ENCODE measurements at places on chromosomes 12 and 14. TPM values are rescaled to one million over a fixed set of nuclear protein-coding genes. Genes with fewer than 3 reads are reported as not detected.

DNA sequence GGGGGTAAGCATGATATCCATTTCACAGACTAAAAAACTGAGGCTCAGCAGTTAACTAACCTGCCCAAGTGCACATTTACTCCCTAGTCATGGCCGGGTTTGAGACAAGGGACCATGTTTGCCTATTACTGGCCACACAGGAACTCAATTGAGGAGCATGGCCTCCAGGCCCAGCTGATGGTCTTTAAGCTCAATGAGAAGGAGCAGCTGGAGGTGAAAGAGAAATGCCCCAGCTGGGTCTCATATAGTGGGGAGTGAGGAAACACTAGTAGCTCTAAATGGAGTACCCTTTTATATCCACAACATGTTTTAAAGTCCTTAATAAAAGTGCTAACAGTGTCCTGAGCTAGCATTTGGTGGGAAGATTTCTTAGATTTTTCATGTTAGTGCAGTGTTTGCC, 1.6 kb downstream of the TDP1 start:
- peaks cover 35% of the 10 kb centered on the region for H3K36me3 ChIP-seq
- H3K27ac ChIP-seq = no peak overlapping the region
- peak overlapping the region; percentile 88 for H3K4me3 ChIP-seq
- no peaks in the 10 kb centered on the region for H3K27me3 ChIP-seq
- no peaks in the 10 kb centered on the region for H3K4me1 ChIP-seq

- H3K4me1 ChIP-seq = no peaks in the 10 kb centered on the region
- no peak overlapping the region for H3K4me3 ChIP-seq
- H3K27me3 ChIP-seq = no peaks in the 10 kb centered on the region
- H3K36me3 ChIP-seq = no peaks in the 10 kb centered on the region
Observed at GRCh38 chr14:103241531-103241930, 92.5 kb upstream of the EIF5 start.

- no peaks in the 10 kb centered on the region for H3K27me3 ChIP-seq
- no peak overlapping the region for H3K27ac ChIP-seq
- DNase-seq = no peak
- no peaks in the 10 kb centered on the region for H3K4me1 ChIP-seq
Observed at GRCh38 chr14:41549821-41550607, 56.7 kb upstream of the LRFN5 start.

- no peaks in the 10 kb centered on the region for H3K27me3 ChIP-seq
- peak overlapping the region; percentile 97 for H3K27ac ChIP-seq
- no peak for DNase-seq
- H3K4me3 ChIP-seq = peak overlapping the region; percentile 80
Observed at GRCh38 chr12:12721814-12722434, 4.8 kb downstream of the CDKN1B start.

Gene MSRB3
- 19.1 TPM for total RNA-seq

DNA sequence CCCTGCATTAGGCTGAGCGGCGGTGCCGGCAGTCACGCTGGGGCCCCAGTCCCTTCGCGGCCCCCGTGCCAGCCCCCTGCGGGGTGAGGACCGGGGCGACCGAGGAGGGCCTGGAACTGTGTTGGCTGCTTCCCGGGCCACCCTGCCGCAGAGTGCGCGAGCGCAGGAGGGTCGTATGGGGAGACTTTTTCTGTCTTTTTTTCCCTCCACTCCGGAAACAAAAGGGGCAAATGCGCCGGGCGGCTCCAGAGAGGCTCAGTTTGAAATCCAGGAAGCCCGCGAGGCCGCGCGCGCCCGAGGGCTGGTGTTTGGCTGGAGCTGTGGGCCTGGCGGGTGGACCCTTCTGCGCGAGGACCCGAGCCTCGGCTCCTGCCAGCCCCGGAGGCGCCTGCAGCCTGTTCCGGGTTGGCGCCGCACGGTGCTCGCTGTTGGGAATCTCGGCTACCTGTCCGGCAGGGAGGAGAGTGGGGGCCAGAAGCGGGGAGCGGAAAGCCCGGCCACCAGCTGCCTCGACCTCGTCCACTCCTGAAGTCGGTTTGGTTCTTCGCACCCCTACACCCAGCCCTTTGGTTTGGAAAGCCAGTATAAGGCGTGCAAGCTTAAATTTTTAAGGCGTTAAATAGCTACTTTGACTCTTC, 638 bp downstream of the PLEKHG3 start:
- H3K27me3 ChIP-seq = no peaks in the 10 kb centered on the region
- H3K27ac ChIP-seq = peak overlapping the region; percentile 67
- H3K36me3 ChIP-seq = no peaks in the 10 kb centered on the region
- peak; percentile 29 for DNase-seq

DNA sequence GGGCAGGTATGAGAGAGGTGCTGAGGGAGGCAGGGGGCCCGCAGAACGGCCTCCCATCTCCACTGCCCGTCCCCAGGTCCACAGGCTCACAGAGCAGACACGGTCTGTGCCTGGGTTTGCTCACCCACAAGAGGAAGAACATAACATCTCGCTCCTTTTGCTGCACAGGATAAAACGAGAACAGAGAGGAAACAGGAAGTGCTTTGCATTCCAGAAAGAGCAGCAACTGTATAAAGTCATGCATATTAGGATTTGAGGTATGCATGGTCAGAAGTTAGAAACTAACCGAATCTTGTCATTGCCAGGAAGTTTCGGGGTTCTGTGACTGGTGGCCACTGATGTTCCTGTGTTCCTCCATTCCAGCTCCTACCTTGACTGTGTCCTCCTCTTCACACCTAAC, 25.0 kb downstream of the NTF3 start:
- H3K4me1 ChIP-seq = peaks cover 43% of the 10 kb centered on the region
- no peak overlapping the region for H3K4me3 ChIP-seq
- peak overlapping the region; percentile 87 for H3K27ac ChIP-seq
- peak; percentile 52 for DNase-seq
- H3K36me3 ChIP-seq = peaks cover 7% of the 10 kb centered on the region

Gene C14orf39
- 1.9 TPM for total RNA-seq

Gene KRT82
- total RNA-seq = not detected

Gene GUCY2C
- total RNA-seq = not detected

DNA sequence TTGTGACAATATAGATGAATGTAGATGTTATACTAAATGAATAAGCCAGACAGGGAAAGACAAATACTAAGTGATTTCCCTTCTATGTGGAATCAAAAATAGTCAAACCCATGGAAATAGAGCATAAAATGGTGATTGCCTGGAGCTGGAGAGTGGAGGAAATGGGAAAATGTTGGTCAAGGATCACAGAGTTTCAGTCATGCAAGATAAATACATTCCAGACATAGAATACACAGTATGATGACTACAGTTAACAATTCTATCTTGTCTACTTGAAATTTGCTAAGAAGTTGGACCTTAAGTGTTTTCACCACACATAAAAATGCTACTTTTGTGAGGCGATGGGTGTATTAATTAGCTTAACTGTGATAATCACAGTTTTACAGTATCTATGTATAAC, 1182.7 kb downstream of the AACS start:
- H3K27ac ChIP-seq = no peak overlapping the region
- no peak overlapping the region for H3K4me3 ChIP-seq
- H3K4me1 ChIP-seq = no peaks in the 10 kb centered on the region
- DNase-seq = no peak

DNA sequence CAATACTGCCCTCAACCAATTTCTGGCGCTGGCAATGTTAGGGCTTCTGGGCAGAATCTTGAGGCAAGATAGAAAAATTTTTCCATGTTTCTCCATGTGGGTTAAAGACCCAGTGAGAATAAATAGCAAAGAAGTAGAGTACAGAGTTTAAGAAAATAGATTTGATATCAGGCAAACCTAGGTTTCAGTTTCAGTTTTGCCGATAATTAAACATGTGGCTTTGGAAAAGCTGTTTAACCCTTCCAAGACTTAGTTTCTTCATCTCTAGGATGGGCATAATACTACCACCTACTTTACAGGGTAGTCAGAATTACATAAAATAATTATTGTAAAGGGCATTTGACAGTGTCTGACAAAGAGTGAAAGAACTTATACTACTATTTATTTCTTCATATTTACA, 360.4 kb downstream of the PCNX1 start:
- DNase-seq = no peak
- no peaks in the 10 kb centered on the region for H3K4me1 ChIP-seq
- H3K27ac ChIP-seq = no peak overlapping the region
- H3K36me3 ChIP-seq = no peaks in the 10 kb centered on the region

DNA sequence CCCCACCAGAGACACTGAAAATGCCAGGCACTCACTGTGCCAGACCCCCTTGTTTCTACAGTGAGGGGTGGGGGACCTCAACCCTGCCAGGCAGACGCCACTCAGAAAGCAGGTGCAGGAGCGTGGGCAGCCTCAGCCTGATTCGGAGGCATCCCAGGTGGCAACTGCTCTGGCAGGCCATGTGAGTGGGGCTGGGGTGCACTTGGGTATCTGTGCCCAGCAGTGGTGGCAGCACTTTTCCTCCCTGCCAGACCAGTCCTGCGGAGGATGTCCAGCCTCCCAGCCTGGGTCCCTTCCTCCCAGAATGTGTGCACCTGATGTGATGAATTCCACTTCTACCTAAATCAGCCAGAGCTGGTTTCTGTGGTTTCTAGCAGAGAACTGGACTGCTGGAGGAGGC, 13.4 kb upstream of the TTC7B start:
- H3K27me3 ChIP-seq = no peaks in the 10 kb centered on the region
- no peak overlapping the region for H3K27ac ChIP-seq
- no peaks in the 10 kb centered on the region for H3K36me3 ChIP-seq
- no peak overlapping the region for H3K4me3 ChIP-seq
- no peak for DNase-seq

GRCh38 chr14:65419593-65420252, 7.2 kb downstream of the FUT8 start:
- DNase-seq = no peak
- no peaks in the 10 kb centered on the region for H3K36me3 ChIP-seq
- no peak overlapping the region for H3K4me3 ChIP-seq
- no peaks in the 10 kb centered on the region for H3K27me3 ChIP-seq
- H3K27ac ChIP-seq = no peak overlapping the region

GRCh38 chr14:70113211-70113610, 75.5 kb downstream of the SLC8A3 start:
- H3K27me3 ChIP-seq = no peaks in the 10 kb centered on the region
- no peak for DNase-seq
- no peak overlapping the region for H3K27ac ChIP-seq
- H3K4me3 ChIP-seq = no peak overlapping the region
- no peaks in the 10 kb centered on the region for H3K36me3 ChIP-seq
- H3K4me1 ChIP-seq = no peaks in the 10 kb centered on the region

Gene MFAP5
- total RNA-seq = 0.23 TPM

Gene LGMN
- total RNA-seq = 30.9 TPM

- DNase-seq = no peak
- no peaks in the 10 kb centered on the region for H3K27me3 ChIP-seq
- H3K4me1 ChIP-seq = no peaks in the 10 kb centered on the region
- no peaks in the 10 kb centered on the region for H3K36me3 ChIP-seq
- no peak overlapping the region for H3K27ac ChIP-seq
- no peak overlapping the region for H3K4me3 ChIP-seq
Observed at GRCh38 chr14:52422650-52423356, 108.7 kb downstream of the PTGER2 start.

DNA sequence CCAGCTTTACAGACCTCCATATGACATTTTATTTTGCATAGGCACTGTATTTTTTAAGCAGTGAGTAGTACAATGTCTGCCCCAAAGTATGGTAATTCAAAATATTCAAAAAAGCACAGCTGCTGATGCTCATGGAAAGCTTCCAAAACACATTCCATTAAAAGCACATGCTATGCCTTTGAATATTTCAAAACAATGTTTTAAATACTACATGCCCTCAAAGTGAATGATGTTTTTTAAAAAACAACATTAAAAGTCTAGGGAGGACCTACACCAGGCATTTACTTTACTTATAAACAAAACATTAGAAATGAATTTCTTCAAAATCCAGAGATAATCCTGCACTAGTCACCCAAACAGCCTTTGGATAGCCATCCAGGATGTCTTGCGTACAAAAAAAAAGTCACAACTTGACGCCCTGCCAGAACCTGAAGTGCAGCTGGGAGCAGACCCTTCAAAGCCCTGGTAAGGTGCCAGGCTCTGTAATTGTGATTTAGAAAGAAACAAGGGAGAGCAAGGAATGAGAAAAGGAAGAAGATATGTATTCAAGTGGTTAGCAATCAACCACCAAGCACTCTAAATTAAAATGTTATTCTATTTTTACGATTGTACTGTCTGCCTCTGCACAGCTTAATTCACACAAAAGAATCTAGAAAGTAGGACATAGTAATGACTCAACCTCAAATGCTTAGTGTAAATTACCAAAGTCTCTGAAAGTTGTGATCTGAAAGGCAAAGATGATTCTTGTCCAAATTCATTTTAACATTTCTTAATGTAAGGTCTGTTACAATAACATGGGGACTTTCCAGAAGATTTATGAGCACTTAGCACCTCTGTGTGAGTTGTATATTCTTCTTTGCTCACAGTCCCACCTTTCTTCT, 31.9 kb downstream of the CEP83 start:
- H3K36me3 ChIP-seq = peaks cover 2% of the 10 kb centered on the region
- no peak overlapping the region for H3K4me3 ChIP-seq
- peak; percentile 74 for DNase-seq
- H3K27ac ChIP-seq = peak overlapping the region; percentile 13

Gene CRIP1
- total RNA-seq = not detected

Gene TAMALIN
- 3.3 TPM for total RNA-seq

GRCh38 chr12:19402743-19403431, 36.4 kb upstream of the AEBP2 start:
- H3K4me1 ChIP-seq = peaks cover 23% of the 10 kb centered on the region
- H3K4me3 ChIP-seq = no peak overlapping the region
- peak; percentile 98 for DNase-seq
- H3K27me3 ChIP-seq = no peaks in the 10 kb centered on the region
- H3K36me3 ChIP-seq = no peaks in the 10 kb centered on the region

DNA sequence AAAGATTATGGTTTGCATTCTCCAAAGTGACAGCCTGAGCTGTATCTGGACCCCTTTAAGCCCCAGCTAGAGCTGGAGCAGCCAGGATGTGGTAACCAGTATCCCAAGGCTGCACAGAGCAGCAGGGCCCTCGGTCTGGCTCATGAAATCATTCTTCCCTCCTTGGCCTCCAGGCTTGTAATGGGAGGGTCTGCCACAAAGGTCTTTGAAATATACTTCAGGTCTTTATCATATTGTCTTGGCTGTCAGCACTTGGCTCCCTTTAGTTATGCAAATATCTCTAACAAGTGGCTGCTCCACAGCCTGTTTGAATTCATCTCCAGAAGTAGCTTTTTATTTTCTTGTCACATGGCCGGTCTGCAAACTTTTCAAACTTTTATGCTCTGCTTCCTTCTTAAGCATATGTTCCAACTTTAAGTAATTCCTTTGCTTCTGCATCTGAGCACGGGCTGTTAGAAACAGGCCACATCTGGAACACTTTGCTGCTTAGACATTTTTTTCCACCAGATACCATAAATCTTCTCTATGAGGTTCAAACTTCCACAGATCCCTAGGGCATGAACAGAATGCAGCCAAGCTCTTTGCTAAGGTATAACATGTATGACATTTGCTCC, 663.4 kb upstream of the MIS18BP1 start:
- H3K27me3 ChIP-seq = no peaks in the 10 kb centered on the region
- no peak overlapping the region for H3K4me3 ChIP-seq
- 0 out of 2 replicates have a peak, but pooled peaks cover 2% of the 10 kb centered on the region for H3K4me1 ChIP-seq
- H3K27ac ChIP-seq = no peak overlapping the region
- no peaks in the 10 kb centered on the region for H3K36me3 ChIP-seq

Gene KCNH3
- 0.12 TPM for total RNA-seq

GRCh38 chr14:73748858-73749357, 34.7 kb upstream of the PNMA1 start:
- H3K27ac ChIP-seq = no peak overlapping the region
- H3K36me3 ChIP-seq = peaks cover 15% of the 10 kb centered on the region
- H3K4me3 ChIP-seq = no peak overlapping the region
- DNase-seq = no peak
